KBM-7 (cell line): ENCODE measurements at places on chromosomes 1 and 21.

DNA sequence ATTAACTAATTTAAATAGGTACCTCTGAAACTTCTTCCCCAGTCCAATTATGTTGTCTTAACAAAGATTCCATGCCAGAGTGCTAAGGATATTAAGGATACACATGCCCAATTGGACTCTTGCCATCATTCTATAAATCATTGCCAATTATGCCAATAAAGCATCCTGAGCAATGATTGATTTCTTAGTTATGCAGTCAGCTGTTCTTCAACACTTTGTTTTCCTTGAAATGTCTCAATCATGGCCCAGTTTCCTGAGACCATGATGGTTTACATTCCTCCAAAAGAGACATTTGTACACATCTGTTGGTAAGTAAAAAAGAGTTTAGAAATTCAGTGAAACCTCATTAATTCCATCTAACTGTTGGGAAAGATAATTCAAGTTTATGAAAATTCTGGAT lies 180.4 kb upstream of the PKN2 start:
- DNase-seq: no peak

DNA sequence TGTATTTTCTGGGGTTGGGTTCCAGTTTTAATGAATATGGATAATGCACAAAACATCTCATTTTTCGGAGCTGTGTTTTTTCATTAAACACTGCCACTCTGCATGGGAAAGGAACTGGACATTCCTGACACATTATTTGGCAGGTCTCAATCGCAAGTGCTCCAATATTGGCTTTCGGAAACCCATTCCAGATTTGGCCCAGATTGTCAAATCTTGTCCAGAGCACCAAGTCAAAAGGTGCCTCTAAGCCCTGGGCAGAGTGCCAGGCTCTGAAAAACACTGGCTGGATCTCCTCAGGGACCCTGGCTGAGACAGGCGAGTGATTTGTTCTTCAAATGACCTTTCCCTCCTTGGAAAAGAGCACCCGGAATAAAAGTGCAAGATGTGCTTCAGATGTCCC lies 68.4 kb upstream of the MRPS6 start:
- no peak for DNase-seq

DNA sequence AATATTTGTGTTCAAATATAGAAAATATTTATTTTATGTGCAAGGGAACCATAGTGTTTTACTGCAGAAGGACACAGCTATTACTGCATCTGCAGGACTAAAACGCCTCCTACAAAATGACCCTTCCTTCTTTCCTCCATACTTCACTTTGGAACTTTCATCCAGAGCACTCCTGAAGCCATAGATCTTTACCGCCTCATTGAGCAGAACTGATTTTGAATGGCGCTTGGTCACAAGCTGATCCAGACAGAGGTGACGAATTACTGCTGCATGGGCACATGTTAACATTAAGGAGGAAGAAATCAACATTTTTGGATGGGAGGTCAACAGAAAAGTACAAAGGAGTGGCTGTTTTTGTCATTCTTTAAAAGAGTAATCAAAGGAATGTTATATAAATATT lies 931.6 kb downstream of the NCAM2 start:
- no peak for DNase-seq

GRCh38 chr1:55275941-55276341 lies 60.8 kb upstream of the USP24 start:
- DNase-seq: no peak

- DNase-seq: no peak
Observed at GRCh38 chr1:204134103-204134502, 17.7 kb downstream of the ETNK2 start.

DNA sequence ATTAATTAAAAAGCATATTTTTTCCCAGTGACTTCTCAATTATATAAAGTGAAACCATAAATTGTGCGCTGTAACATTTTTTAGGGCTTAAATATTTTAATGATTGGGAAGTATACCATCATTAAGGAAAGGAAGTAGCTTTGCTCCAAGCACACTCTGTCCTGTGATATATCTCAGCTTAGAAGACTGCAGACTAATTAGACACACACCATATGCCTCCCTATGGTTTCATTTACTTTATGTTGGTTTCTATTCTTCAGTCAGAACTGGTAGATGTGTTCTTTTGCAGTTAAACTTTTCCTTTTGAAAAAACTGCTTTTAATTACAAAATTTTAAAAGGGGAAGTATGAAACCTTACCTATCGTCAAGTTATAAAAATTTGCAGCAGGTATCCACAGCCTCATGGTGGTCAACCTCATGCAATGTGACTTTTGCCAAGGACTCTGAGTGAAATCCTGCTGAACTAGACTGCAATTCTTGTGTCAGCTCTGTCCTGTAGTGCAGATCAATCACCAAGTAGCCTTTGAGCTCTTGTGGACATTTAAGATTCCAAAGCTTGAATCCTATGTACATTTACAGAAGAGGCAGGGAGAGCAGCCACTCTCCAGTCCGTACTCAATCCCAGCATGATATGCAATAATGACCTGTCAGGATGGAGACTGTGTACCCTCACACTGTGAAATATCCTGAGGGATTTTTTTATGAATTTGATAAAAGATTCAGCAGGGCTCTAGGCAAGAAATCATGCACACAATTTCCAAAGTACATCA lies 149.1 kb downstream of the AMY1C start:
- DNase-seq: no peak

DNA sequence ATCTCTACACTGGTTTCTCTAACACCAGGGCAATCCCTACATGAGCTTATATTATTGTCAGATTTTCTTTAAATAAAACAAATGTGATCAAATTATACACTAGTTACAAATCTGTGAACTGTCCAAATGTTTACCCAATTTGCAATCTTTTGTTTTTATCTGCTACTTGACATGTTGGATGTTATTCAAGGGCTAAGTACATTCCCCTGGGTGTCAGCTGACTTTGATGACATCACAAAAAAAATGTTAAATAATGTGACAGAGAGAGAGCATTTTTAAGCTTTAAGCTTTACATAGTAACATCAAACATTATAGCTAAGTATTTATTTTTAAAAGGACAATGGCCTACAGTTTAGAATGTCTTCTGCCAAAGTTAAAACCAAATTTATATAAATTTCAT lies 431.3 kb upstream of the PKN2 start:
- DNase-seq: no peak

GRCh38 chr1:54297596-54298283 lies 97.8 kb downstream of the MRPL37 start:
- no peak for DNase-seq

GRCh38 chr1:228216371-228217320 lies 8.8 kb downstream of the OBSCN start:
- DNase-seq: no peak

DNA sequence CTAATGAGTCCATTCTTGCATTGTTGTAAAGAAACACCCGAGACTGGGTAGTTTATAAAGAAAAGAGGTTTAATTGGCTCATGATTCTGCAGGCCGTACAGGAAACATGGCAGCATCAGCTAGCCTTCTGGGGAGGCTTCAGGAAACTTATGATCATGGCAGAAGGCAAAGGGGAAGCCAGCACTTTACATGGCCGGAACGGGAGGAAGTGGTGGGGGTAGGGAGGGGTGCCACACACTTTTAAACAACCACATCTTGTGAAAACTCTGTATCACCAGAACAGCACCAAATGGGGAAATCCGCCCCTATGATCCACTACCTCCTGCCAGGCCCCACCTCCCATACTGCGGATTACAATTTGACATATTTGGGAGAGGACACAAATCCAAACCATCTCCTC lies 43.9 kb downstream of the NOS1AP start:
- DNase-seq: peak; percentile 7

GRCh38 chr1:44040418-44040817 lies 9.2 kb upstream of the SLC6A9 start:
- DNase-seq: no peak

DNA sequence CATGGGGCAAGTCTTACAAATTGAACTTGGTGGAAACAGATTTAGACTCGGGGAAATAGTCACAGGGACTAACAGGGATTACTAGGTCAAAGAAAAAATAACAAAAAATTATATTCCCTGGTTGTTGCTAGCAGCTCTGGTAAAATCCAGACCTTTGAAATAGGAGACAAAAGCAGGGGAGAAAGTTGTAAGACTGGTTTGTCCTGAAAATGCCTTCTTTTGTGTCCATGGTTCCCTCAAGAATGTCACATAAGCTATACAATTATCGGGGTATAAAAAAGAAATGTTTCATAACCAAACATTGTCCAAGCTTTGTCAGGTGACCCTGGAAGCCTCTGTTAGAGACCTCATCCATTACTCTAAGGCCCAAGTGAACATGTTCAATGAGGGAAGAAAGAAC lies 33.1 kb downstream of the KIAA0319L start:
- no peak for DNase-seq

DNA sequence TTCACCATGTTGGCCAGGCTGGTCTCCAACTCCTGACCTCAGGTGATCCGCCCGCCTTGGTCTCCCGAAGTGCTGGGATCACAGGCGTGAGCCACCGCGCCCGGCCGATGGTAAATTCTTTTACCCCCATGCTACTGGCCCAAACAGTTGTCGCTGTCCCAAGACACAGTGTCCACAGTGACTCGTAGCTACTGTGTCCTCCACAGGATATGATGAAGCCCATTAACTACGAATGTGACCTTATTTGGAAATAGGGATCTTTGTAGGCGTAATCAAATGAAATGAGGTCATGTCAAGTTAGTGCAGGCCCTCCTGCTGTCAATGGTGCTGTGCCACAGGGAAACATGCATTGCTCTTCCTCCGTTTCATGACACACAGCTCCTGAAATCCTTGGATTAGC lies 8.5 kb downstream of the FNDC10 start:
- DNase-seq: no peak

- peak; percentile 30 for DNase-seq
Observed at GRCh38 chr1:119893238-119893791, 3.0 kb downstream of the ADAM30 start.

- no peak for DNase-seq
Observed at GRCh38 chr21:20272791-20273362, 725.3 kb upstream of the NCAM2 start.

- DNase-seq: peak; percentile 48
Observed at GRCh38 chr1:72186733-72187307, 95.5 kb downstream of the NEGR1 start.

- no peak for DNase-seq
Observed at GRCh38 chr1:212512816-212513559, 80.3 kb downstream of the NENF start.

DNA sequence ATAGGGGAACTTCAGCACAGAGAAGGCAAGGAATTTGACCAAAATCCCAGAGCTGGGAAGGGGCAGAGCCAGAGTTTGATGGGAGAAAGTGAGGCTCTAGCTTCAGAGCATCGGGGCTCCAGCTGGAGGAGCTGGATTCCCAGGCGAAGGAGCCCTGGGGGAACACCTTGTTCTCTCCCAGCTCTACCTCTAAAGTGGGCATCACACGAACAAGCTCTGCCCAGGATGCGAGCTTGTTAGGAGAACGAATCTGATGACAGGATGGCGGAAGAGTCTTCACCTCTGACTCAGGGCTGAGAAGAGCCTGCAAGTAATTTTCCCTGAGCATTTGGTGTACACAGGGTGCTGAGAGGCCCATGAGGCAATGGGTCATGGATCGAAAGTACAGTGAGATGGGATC lies 22.0 kb downstream of the TNNT2 start:
- DNase-seq: no peak

DNA sequence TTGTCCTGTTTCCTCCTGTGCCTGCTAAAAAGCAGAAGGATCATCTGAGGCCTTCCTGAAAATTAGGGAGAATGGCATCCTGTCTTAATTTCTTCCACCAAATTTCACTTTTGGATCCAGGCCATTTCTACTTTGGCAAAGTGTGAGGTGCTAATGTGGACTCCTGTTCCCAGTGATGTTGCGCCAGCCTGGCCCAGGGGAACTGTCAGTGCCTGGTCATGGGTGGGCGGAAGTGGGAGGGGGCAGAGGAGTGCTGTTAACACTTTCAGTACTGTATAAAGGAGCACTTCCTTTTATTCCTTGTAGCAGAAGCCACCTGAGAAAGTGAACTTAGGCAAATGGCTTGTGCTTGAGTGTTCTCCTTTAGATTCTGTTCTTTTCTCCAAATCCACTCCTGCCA lies 19.9 kb downstream of the ELAPOR1 start:
- DNase-seq: peak; percentile 39
